Fibroblast of the aortic adventitia (primary cell): ENCODE measurements at places on chromosomes 1 and 21.

- no peak for DNase-seq
These were observed 1182.5 kb downstream of the MRPL39 start for GRCh38 chr21:24424776-24425175.

DNA sequence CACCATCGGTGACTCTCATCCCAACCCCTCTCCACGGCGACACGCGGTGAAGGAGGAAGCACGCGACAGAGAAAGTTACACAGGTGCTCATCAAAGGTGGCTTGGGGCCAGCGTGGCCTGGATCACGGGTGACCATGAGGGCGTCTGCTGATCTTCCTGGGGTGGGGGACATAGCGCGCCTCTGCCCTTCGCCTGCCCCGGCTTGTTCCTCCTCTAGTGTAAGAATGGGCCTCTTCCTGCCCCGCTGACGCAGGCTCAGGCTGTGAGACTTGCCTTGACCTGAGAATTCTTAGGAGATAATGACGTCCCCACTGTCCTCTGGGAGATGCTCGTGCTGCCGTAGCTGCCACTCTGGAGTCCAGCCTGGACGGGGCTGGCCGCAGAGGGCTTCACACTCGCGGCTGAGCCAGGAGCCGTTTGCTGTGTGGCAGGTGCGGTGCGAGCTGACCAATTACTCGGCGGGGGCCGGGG lies 39.0 kb upstream of the TMEM52 start:
- DNase-seq, result no peak

DNA sequence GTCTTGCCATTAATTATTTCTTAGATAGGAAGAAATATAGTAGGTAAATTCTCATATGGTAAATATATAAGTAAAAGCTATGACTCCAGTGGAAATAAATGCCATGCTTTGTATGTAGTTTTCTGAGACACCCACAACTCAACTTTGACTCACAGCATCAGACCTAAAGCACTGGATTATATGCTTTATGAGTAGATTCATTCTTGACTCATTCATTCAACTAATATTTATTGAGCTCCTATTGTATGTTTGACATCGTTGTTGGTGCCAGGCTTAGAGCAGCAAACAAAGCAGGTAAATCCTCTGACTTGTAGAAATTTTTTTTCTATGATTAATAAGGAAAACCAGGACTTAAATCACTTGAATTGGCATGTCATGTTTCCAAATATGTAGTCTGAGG lies 211.4 kb downstream of the PTPRC start:
- DNase-seq, result no peak

DNA sequence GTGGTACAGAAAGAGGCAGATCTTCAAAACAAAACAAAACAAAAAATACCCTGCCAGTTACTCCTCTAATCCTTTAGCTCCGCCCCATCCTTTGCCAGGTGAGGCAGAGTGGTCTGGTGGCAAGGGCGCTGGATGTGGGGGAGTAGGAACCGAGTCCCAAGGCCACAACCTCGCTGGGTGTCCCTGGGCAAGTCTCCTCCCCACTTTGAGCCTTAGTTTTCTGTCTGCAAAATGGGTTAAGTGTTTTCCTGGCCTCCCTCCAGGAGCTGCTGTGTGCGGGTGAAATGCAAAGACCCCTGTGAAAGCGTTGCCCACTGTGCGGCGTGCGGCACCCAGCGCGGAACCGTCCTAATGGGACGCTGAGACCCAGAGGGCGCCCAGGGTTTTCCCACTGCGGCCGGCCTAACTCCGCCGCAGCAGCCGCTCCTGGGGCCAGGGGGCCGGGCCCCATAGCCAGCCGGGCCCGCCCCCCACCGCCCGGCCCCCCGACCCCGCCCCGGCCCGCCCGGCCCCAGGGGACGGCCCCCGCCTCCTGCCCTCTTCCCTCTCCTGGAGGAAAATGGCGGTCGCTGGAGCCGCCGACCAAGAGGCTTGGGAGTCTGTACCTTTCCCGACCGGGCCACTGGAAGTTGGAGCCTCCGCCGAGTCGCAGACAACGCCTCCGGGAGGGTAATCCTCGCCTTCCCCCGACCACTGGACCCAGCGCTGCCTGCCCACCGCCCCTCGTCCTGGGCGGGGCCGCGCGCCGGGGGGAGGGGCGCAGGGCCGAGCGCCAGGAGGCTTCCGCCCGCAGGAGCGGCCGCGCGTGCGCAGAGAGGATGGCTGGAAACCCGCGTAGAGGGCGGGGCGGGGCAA lies at the start of the genes ERMAP and SVBP:
Gene ERMAP, plus strand, starts transcription at position 538 of the 855 bp plus-strand sequence. CDS start 13,327 bp downstream, outside the sequence.
Gene SVBP, minus strand, starts transcription at position 813 of the 855 bp plus-strand sequence. CDS start 853 bp downstream, outside the sequence.
- peak; percentile 82 for DNase-seq

- no peak for DNase-seq
These were observed 166.8 kb upstream of the HMCN1 start for GRCh38 chr1:185567440-185567839.

- DNase-seq, result no peak
These were observed 17.4 kb upstream of the DDOST start for GRCh38 chr1:20678599-20678998.

DNA sequence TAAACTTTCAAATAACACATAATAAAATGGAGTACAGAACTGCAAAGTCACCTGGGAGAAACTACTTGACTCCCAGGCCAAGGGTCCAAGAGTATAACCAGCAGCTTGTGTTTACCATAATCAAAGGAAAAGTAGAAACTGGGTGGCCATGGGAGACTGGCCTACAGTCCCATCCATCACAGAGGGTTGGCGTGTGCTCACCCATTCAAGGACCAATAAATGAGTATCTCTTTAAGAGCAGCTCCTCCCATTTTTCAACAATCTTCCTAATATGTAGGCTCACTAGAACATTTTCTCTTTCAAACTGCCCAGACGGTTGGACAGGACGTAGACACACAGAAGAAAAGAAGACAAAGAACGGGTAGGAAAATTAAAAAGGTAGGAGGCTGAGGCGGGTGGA lies at the start of gene FMO3:
Gene FMO3, plus strand, starts transcription at position 302 of the 400 bp plus-strand sequence. CDS start 1,754 bp downstream, outside the sequence.
- no peak for DNase-seq

DNA sequence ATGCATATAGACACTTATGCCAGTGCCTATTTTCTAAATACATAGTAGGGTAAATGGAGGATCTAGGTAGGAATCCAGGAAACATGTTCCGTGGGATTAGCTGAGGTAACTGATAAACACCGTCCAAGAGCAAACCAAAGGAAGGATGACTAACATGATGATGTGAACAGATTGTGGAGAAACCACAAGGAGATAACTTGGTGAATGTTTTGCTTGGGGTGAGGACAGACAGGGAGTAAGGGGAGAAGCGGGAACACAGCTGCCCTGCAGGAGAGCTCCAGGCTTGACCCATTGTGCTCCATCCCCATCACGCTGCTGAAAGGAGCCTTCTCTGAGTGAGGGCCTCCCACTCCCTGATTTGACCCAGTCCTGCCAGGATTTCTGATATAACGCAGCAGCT lies 87.0 kb upstream of the ZC3H11B start:
- peak; percentile 97 for DNase-seq

- DNase-seq, result peak; percentile 86
These were observed 4.8 kb upstream of the SLC2A1 start for GRCh38 chr1:42963378-42964043.

DNA sequence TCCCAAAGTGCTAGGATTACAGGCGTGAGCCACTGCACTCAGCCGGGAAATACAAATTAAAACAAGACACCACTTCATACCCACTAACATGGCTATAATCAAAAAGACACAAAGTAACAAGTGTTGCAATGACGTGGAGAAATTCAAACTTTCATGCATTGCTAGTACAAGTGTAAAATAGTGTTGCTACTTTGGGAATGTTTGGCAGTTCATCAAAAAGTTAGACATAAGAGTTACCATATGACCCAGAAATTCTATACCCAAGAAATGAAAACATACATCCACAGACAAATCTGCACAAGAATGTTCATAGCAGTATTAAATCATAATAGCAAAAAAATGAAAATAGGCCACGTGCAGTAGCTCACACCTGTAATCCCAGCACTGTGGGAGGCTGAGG lies 16.4 kb downstream of the FOXJ3 start:
- no peak for DNase-seq

GRCh38 chr1:172003766-172004530 lies 162.7 kb downstream of the DNM3 start:
- no peak for DNase-seq

DNA sequence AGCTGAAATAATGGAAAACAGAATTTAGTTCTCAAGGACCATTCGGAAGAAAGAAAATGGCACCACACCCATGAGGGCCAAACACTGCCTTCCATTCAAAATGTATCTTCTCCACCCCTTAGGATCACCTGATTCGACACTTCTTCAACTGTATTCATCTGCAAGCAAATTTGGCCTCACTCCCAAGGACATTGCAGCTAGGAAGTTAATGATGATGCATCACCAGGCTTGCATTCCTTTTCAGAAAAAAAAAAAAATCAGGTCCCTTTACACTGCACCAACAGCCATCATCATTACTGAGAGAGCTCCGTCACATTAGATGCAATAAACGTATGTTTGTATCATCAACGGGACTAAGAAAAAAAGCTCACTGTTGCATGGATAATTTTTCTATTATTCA lies 368.3 kb downstream of the PCP4 start:
- DNase-seq, result no peak

DNA sequence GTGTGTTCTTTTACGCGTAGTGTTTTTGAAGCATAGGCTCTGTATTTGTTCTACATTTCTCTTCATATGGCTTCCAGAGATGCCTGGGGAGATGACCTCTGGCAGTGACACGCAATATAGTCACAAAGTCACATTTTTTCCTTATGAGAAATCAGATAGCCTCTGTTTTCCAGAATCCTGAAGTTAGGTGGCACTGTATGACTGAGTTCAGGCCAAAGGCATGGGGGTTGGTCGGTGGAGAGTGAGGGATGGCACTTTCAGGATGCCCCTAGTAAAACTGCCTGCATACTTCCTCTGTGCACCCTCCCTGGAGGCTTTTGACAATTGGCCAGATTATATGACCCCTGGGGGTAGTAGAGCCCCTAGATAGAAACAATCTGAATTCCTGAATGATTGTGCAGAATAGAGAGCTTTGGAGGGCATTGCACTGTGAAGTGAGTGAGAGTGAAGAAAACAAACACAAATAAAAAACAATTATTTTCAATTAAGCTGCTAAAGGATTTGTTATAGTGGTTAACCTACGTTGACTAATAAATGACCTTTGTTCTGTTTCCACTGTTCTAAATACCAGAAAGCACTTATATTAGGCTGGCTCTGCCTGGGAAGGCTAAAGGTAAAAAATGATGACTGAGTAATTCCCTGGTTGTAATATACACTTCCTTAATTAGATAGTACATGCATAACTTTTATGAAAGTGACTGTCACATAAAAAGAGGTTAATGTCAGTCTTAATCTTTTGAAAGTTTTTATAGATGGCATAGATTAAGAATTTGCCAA lies 1660.8 kb downstream of the PLA2G4A start:
- DNase-seq, result no peak

GRCh38 chr1:176717066-176717750 lies 254.2 kb downstream of the PAPPA2 start:
- DNase-seq, result no peak

- DNase-seq, result peak; percentile 87
These were observed 81.2 kb upstream of the EFHD2 start for GRCh38 chr1:15328351-15329103.

- DNase-seq, result peak; percentile 50
These were observed 27.1 kb downstream of the MPZL1 start for GRCh38 chr1:167748906-167749305.

DNA sequence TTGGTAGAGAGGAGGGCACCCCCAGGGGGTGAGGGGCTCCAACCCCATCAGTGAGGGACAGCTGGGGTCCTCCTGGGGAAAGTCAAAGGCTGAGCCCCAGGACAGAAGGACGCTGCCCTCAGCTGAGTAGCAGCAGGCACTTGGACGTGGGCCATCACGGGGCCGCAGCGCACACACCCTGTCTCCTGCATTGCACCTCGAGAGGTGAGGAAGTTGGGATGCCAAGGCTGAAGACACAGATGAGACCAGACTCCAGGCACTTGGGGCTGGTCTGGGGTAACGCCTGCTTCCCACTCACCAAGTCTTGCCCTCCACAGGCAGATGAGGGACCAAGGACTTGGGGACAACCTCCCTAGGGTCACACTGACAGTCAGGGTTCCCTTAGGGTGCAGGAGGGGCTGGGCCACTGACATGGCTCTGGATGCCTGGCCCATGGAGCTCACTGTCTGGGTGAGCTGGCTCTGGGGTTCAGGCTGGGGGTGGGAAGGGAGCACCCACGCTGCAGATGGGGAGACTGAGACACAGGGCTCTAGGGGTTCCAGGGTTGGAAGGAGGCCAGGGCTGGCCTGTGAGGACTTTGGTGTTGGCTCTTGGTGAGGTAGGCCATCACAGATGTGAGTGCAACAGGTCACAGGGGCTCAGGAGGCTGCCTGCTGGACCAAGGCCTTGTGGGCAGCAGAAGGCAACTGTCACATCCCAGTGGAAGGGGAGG lies 16.6 kb upstream of the ZNF678 start:
- DNase-seq, result no peak

GRCh38 chr21:26389971-26390641 lies 183.0 kb downstream of the CYYR1 start:
- peak; percentile 27 for DNase-seq

DNA sequence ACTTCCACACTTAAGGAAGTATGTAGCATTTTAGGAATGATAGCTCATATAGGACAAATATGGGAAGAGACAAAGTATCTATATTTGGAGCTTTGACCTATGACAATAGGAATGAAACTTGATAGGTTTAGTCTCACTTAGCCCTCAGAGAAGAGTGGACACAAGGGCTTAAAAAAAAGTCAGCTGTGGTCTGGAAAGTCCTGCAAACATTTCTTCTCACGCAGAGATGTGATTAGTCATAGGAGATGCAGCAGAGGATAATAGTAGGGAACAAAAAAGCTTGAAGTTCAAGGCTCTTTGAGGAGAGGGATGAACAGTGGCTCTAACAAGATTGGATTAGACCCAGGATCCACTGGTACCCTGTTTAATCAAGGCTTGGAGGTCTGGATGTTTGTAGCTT lies 14.8 kb upstream of the RNF220 start:
- DNase-seq, result peak; percentile 73

DNA sequence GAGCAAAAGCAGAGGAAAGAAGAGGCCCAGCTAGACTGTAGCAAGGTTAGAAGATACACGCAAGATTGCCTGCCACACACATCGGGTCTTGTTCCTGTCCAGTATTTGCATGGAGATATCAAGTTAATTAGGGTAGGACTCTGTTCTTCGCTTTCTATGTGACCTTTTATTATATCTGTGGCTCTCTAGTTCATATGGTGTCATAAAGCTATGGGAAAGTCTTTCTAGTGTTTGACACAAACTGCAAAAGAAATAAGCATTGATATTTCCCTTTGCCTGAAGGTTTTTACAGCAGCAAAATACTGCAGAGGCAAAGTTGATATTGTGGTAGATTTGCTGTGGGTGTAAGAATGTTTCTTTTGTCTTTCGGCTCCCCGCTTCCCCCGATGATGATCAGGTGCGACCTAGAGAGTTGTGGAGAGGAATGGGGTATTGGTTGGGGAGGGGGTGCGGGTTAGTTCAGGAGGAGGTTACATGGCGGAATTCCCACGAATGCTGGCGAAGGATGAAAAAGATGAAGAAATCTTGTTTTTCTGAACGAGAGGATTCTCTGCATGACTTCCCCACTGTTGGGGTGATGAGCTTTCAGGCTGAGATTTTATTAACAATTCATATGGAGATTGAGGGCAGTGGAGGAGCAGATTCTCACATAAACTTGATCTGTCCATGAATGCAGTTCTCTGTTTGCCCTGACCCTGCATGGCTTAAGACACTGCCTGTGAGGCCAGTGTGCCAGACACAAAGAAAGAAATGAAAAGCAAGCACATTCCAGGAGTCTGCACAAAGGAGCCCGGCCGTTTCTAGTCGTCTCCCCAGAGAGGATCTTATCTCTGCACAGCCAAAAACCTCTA lies 550.2 kb downstream of the USP25 start:
- peak; percentile 63 for DNase-seq

GRCh38 chr1:30249446-30250337 lies 473.7 kb downstream of the MATN1 start:
- no peak for DNase-seq
